Naive thymus-derived CD8-positive, alpha-beta T cell (primary cell): ENCODE measurements at places on chromosomes 7 and 10. TPM values are rescaled to one million over a fixed set of nuclear protein-coding genes. Genes with fewer than 3 reads are reported as not detected.

- H3K4me3 ChIP-seq: no peak overlapping the region
- H3K27ac ChIP-seq: no peak overlapping the region
- H3K4me1 ChIP-seq: no peaks in the 10 kb centered on the region
- no peak for DNase-seq
Observed at GRCh38 chr7:3327655-3328054, 26.6 kb downstream of the SDK1 start.

DNA sequence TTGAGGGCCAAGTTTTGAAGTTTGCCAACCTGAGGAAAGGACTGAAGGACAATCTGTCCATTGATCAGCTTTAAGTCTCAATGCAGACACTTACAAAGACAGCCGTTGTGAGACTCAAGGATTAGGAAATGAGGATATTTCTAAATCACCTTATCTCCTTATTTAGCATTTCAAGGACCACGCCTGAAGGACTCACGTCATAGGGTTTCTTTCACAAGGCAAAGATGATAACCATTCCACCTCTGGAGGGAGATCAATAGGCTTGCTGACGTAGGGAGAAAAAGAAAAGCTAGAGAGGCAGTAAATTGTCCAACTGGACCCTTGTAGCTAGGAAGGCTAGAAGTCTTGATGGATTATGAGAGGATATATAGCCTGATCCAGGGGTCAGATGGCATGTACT lies 3.3 kb upstream of the ASB4 start:
- H3K4me1 ChIP-seq: no peaks in the 10 kb centered on the region
- H3K36me3 ChIP-seq: no peaks in the 10 kb centered on the region
- H3K27me3 ChIP-seq: peaks cover 1% of the 10 kb centered on the region
- no peak overlapping the region for H3K4me3 ChIP-seq
- no peak overlapping the region for H3K27ac ChIP-seq
- no peak for DNase-seq

GRCh38 chr7:45923290-45923689 lies 2.2 kb upstream of the IGFBP3 start:
- H3K4me1 ChIP-seq: peaks cover 28% of the 10 kb centered on the region
- no peaks in the 10 kb centered on the region for H3K36me3 ChIP-seq
- H3K4me3 ChIP-seq: peak overlapping the region; percentile 56
- H3K27me3 ChIP-seq: peaks cover 45% of the 10 kb centered on the region
- no peak overlapping the region for H3K27ac ChIP-seq

GRCh38 chr7:24862461-24862860 lies 105.2 kb upstream of the GSDME start:
- H3K4me1 ChIP-seq: peaks cover 5% of the 10 kb centered on the region
- no peaks in the 10 kb centered on the region for H3K27me3 ChIP-seq

- no peaks in the 10 kb centered on the region for H3K27me3 ChIP-seq
- H3K4me3 ChIP-seq: no peak overlapping the region
- no peaks in the 10 kb centered on the region for H3K36me3 ChIP-seq
- H3K4me1 ChIP-seq: no peaks in the 10 kb centered on the region
- no peak overlapping the region for H3K27ac ChIP-seq
- DNase-seq: no peak
Observed at GRCh38 chr10:59047957-59048618, 128.4 kb upstream of the PHYHIPL start.

DNA sequence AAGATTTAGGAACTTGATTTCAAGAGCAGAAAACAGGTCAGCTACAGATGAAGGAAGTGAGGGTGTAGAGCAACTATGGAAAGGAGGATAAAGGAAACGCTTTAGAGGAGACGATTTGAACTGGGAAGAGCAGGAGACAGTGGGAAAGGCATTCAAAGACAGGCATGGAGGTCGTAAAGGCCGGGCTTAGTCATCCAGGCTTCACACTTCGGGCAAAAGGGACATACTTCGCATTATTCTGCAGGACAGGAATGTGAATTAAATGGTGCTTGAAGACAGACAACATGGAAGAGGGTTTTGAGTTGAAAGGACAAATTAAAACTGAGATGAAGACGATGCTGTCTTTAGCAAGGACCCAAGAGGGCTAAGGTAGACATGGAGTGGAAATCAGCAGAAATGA lies 8.1 kb downstream of the FAM171A1 start:
- no peaks in the 10 kb centered on the region for H3K36me3 ChIP-seq
- no peaks in the 10 kb centered on the region for H3K4me1 ChIP-seq
- H3K27ac ChIP-seq: no peak overlapping the region
- H3K4me3 ChIP-seq: no peak overlapping the region
- H3K27me3 ChIP-seq: peaks cover 3% of the 10 kb centered on the region
- DNase-seq: no peak

DNA sequence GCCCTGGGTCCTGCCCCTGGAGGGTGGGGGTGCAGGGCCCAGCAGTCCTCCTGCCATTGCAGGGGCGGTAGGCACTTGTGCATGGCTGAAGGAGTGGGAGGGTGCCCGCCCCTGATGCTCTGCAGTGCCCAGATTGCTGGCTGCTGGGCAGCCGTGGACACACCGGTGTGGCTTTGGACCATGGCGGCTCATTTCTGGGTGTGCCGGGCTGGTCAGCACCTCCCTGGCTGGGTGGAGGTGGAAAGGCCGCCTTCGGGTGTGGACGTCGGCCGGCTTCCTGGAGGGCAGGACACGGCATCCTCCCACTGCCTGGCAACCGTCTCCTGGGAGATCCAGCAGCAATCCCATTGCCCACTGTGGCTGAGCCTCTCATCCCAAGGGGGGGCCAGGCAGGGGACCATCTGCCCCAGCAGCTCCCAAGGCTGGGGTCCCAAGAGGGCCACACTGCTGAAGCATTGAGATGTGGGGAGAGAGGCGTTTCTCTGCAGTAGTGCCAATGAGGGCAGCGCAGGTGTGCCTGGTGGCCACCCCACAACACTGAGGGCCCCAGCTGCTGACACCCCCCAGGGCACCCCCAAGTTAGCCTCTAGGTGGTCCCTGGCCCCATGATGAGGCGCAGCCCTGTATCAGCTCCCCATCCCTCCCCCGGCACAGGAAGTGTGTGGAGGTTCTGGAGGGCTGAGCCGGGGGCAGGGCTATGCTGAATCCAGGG lies 12.9 kb downstream of the TTYH3 start:
- H3K4me1 ChIP-seq: peaks cover 27% of the 10 kb centered on the region
- H3K4me3 ChIP-seq: peak overlapping the region; percentile 79
- no peak for DNase-seq
- no peaks in the 10 kb centered on the region for H3K27me3 ChIP-seq
- peak overlapping the region; percentile 89 for H3K27ac ChIP-seq
- no peaks in the 10 kb centered on the region for H3K36me3 ChIP-seq

GRCh38 chr7:55498142-55498541 lies 74.2 kb downstream of the VOPP1 start:
- peak overlapping the region; percentile 83 for H3K27ac ChIP-seq
- peaks cover 53% of the 10 kb centered on the region for H3K4me1 ChIP-seq
- H3K27me3 ChIP-seq: no peaks in the 10 kb centered on the region
- H3K36me3 ChIP-seq: no peaks in the 10 kb centered on the region

- H3K27ac ChIP-seq: no peak overlapping the region
- no peak for DNase-seq
- H3K27me3 ChIP-seq: no peaks in the 10 kb centered on the region
Observed at GRCh38 chr10:62153191-62153590, 115.5 kb downstream of the RTKN2 start.

DNA sequence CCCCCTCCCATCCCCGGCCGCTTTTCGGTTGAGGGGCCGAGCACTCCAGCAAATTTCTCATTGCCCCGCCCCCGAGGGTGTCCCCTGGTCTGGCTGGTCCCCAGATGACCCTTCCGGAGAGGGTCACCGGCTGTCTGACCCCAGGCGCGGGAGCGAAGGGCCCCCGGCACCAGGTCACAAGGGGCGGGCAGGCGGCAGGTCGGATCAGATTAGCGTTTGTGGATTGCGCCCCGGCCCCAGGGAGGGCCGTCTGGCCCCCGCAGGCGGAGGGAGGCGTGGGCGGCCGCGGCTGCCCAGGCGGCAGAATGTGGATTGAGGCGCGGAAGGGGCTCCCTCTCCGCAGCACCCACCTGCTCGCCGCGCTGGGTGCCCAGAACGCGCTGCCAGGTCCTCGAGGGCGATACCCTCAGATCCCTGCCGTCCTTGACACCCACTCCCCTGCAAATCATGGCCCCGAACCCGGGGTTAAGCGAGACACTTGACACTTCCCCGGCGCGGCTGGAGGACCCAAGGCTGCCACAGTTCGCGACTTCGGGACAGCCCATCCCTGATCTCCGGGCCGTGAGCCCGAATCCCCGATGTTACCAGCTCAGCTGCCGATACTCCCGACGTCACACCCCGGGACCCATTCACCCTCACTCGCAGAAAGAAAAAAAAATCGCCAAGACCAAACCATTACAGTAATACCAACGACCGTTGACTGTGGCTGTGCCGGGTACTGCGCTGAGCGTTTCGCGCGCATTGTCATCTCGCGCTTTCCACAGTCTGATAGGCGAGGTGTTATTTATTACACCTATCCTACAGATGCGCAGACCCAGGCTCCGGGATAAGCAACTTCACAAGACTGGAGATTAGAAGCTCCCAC lies 953 bp downstream of the NODAL start:
- peaks cover 4% of the 10 kb centered on the region for H3K36me3 ChIP-seq
- H3K27me3 ChIP-seq: peaks cover 58% of the 10 kb centered on the region
- H3K27ac ChIP-seq: no peak overlapping the region
- no peak for DNase-seq
- peak overlapping the region; percentile 68 for H3K4me3 ChIP-seq
- peaks cover 18% of the 10 kb centered on the region for H3K4me1 ChIP-seq

DNA sequence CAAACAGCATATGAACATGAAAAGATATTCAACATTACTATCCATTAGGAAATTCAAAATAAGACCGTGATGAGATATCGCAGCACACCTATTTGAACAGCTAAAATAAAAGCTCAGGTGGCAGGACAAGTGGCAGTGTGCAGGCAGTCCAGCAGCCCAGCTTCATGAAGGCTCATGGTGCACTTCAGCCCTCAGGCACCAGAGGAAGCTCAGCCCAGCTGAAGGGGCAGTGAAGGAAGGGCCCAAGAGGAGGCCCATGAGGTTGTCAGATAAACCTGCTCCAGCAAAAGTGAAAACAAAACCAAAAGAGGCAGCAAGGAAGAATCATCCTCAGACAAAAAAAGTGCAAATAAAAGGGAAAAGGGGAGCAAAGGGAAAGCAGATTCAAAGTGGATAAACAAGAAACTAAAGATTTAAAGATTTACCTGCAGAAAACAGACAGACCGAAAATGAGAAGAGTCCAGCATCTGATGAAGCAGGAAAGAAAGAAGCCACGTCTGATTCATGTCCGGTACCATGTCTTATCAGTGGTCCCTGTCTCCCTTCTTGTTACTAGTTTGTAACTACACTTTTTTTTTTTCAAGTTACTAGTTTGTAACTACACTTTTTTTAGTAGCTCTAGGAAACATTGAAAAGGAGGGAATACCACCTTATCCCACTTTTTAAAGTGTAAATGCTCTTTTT lies 15.0 kb upstream of the FAM24B start:
- H3K27ac ChIP-seq: no peak overlapping the region
- no peaks in the 10 kb centered on the region for H3K27me3 ChIP-seq
- H3K4me1 ChIP-seq: no peaks in the 10 kb centered on the region

DNA sequence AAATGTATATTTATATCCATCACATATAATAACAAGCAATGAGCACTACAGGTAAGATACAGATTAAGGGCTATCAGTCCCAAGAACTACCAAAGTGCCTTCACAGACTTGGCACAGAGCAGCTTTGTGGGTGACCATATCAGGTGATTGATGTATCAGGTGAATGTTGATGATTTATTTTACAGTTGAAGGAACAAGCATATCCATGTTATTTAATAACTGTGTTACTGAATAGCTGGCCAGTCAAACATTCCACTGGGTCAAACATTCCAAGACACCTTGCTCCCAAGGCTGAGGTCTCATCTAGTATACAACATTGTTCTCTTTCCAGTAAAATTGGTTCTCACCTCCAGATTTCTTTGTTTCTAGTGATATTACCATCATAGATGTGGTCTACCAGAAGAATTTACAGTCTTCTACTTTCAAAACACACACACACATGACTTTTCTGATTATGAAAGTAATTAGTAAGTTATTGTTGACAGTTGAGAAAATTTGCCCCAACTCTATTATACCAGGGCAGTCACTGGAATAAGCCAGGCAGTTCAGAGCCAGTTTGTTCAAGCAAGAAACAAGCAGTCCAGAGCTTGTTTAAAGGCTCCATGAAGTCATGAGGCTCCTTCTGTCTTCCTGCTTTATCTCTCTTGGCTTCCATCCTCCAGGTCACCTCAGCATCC lies 68.2 kb downstream of the ELAPOR2 start:
- no peak overlapping the region for H3K4me3 ChIP-seq
- no peaks in the 10 kb centered on the region for H3K27me3 ChIP-seq
- no peak for DNase-seq
- H3K27ac ChIP-seq: no peak overlapping the region

GRCh38 chr7:104207348-104207730 lies 474 bp downstream of the ORC5 start:
- peak; percentile 16 for DNase-seq
- peaks cover 41% of the 10 kb centered on the region for H3K4me1 ChIP-seq
- H3K36me3 ChIP-seq: peaks cover 13% of the 10 kb centered on the region

DNA sequence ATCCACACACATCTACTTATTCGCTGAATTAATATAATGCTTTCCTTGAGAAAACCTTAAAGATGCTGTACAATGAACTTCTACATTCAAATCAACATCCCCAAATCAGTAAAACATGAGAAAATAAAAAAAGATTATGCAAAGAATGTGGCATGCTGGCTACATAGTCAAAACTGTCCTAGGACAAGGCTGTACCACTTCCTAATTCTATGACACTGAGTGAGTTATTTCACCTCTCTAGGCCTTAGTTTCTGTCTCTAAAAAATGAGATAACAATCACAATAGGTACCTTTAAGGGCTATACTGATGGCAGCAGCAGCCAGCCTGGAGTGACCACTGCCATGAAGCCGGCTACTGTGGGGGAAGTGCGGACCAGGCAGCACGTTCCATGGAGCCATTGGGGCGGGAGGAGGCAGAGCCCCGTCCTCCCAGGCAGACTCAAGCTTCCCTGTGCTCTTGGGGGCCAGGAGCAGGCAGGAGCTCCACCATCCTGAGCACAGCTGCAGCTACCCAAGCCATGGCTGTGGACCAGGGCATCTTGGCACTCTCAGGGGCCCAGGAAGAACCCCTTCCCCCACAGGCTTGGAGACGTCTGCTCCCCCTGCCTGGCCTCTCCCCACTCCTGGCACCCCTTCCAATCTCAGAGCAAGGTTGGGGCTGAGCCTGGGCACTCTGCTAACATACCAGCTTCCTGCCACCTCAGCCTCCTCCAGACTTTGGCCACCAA lies 110.2 kb downstream of the ELAPOR2 start:
- peaks cover 5% of the 10 kb centered on the region for H3K36me3 ChIP-seq
- H3K27me3 ChIP-seq: peaks cover 6% of the 10 kb centered on the region
- no peak overlapping the region for H3K27ac ChIP-seq
- no peak overlapping the region for H3K4me3 ChIP-seq
- H3K4me1 ChIP-seq: no peaks in the 10 kb centered on the region
- DNase-seq: no peak

GRCh38 chr10:6678211-6678803 lies 98.2 kb upstream of the PRKCQ start:
- H3K4me1 ChIP-seq: peaks cover 2% of the 10 kb centered on the region
- H3K27ac ChIP-seq: no peak overlapping the region

- H3K27ac ChIP-seq: no peak overlapping the region
- peaks cover 16% of the 10 kb centered on the region for H3K27me3 ChIP-seq
- no peaks in the 10 kb centered on the region for H3K4me1 ChIP-seq
- no peaks in the 10 kb centered on the region for H3K36me3 ChIP-seq
- no peak for DNase-seq
Observed at GRCh38 chr7:132049462-132050304, 493.3 kb upstream of the PODXL start.

GRCh38 chr10:45422207-45422865 lies 48.3 kb downstream of the ALOX5 start:
- no peaks in the 10 kb centered on the region for H3K36me3 ChIP-seq
- H3K27me3 ChIP-seq: no peaks in the 10 kb centered on the region
- DNase-seq: no peak

The COL13A1 gene
- polyA plus RNA-seq: not detected

The SHTN1 gene
- polyA plus RNA-seq: not detected

The SLC26A5 gene
- polyA plus RNA-seq: not detected

The ZNF804B gene
- not detected for polyA plus RNA-seq

The VSIR gene
- polyA plus RNA-seq: 343 TPM

The SLC18A3 gene
- polyA plus RNA-seq: not detected

The ABCA13 gene
- not detected for polyA plus RNA-seq

The TLX1 gene
- not detected for polyA plus RNA-seq
